ENCODE measurements at places on chromosomes 4 and X.
A peak's percentile ranks its signal among the peaks of the same experiment; 100 is the strongest.

- DNase-seq: peak; percentile 50
Measured at GRCh38 chr4:147640331-147640730, 23.1 kb downstream of the TMEM184C start.

DNA sequence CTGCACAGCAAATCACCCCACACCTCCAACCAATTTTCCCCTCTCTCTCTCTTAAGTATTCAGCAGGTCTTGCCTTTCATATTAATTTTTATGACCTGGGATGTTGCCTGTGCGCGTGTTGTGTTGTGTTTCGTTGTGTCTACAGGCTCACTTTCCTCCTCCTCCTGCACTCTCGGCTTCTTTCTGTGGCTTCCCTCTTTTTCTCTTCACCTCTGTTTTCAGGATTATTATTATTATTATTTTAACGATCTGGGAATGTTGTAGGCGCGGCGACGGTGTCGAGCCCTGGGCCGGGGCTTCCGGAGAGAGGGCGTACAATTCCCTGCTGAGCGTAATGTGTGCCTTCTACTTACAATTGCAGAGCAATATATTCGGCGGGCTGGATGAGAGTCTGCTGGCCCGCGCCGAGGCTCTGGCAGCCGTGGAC, 826 bp downstream of the POU4F2 start:
- no peak for DNase-seq

DNA sequence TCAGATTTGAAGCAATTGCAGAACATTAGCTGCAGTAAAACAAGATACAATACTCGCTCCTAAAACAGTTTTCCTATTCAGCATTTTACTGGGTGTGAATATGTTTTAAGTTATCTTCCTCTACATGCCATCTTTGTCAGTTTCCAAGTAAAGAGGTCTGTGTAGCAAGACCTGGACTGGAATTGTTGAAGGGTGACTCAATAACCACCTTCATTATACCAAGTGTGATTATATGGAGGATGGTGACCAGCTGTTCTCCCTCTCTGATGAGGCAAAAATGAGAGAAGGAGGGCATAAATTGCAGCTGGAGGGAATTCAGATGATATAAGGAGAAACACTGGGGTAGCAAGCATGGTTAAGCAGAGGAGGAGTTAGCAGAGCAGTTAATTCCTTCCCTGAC, 922.1 kb upstream of the SLIT2 start:
- peak; percentile 39 for DNase-seq

- no peak for DNase-seq
Measured at GRCh38 chr4:47715716-47716416, 122.0 kb downstream of the CORIN start.

GRCh38 chr4:168240821-168241220, 77.7 kb downstream of the DDX60 start:
- no peak for DNase-seq

DNA sequence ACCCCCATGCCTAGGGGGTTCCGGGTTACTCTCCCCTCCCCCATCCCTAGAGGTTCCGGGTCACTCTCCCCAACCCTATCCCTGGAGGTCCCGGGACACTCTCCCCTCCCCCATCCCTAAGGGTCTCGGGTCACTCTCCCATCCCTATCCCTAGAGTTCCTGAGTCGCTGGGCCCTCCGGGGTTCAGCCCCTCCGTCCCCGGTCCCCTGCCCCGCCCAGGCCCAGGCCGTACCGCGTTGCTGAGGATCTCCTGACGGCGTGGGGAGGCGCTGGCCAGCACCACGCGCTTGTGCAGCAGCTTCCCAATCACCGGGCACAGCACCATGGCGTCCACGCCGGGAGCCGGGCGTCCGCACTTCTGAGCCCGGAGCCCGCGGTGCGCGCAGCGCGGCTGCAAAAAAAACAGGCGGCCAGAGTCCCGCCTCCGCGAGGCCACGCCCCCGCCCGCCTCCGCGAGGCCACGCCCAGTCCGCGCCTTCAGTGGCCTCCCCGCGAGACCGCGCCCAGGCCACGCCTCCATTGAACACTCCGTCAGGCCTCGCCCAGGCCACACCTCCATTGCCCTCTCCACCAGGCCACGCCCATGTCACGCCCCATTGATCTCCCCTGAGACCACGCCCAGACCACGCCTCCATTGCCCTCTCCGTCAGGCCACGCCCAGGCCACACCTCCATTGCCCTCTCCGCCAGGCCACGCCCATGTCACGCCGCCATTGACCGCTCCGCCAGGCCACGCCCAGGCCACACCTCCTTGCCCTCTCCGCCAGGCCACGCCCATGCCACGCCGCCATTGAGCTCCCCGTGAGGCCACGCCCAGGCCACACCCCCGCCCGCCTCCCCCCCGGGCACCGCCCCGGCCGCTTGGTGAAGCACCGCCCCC, at the start of gene ASMTL:
TSS of gene ASMTL (minus strand) at position 394 of the 879 bp plus-strand sequence. CDS start at position 325, 69 bp downstream.
- peak; percentile 96 for DNase-seq

GRCh38 chr4:113968473-113968872, 11.0 kb downstream of the ARSJ start:
- no peak for DNase-seq

DNA sequence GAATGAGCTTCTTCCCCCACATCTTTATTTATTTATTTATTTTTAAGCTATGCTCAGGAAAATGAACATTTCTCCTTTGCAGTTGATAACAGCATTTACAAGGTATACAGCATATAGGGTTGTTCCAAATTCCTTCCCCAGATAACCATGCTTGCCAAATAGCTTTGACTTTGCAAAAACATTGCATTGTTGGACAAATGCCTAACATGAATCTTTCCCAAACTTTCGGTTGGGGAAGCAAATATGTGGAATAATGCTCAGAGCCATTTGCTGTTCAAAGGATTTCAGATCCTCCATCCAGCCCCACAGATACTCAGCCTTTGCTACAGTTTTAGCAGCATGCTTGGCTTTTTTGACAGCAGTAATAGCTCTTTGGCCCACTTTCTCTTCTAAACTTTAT, 127.2 kb upstream of the AGA start:
- no peak for DNase-seq

GRCh38 chrX:15366506-15367352, 17.5 kb downstream of the VEGFD start:
- no peak for DNase-seq

- DNase-seq: no peak
Measured at GRCh38 chr4:81904121-81904520, 432.4 kb upstream of the RASGEF1B start.

- no peak for DNase-seq
Measured at GRCh38 chrX:28665778-28666177, 78.5 kb downstream of the IL1RAPL1 start.

- no peak for DNase-seq
Measured at GRCh38 chr4:181559637-181560036, 683.6 kb upstream of the TENM3 start.

GRCh38 chr4:13476915-13477314, 7.2 kb downstream of the RAB28 start:
- peak; percentile 71 for DNase-seq

- DNase-seq: no peak
Measured at GRCh38 chr4:38323141-38323641, 340.8 kb upstream of the KLF3 start.

DNA sequence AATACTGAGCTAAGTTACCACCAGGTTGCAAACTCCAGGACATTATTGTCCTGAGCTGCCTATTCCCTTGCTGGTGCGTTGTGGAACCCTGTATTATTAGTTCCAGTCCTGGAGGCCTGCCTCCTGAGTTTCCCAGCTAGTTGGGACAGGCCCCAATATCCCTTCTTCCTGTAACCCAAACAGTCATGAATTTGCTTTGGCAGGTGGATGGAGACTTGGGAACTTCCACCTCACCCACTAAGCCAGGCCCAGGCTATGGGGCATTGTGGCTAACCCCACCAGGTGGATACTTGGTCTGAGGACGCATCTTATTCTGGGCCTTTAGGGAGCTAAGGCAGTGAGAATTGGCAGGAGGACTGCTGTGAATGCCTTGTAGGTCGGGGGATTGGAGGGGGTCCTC, 5.0 kb downstream of the RBM3 start:
- no peak for DNase-seq

- DNase-seq: no peak
Measured at GRCh38 chrX:12771445-12772069, 19.7 kb upstream of the PRPS2 start.

DNA sequence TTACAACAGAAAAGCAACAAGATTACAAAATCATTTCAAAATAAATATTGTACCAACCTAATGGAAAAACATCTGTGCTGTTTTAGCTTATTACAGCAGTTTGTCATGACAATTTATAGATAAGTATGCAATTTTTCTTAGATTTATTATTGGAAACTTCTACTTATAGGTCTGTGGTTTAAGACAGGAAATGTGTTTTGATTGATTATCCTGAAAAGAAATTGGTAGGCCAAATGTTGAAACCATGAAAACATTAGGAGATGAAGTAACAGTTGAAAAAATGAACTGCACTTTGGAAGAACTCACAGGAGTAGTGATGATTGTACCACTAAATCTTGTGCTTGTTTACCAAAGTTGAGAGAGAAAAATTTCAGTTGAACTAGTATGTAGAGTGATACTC, 162.2 kb upstream of the GIMD1 start:
- DNase-seq: peak; percentile 17

GRCh38 chrX:108122748-108123147, 31.2 kb downstream of the ATG4A start:
- DNase-seq: peak; percentile 1
